ENCODE measurements at places on chromosomes 13 and 19.

- DNase-seq: no peak
Measured at GRCh38 chr19:5125797-5126497, 157.0 kb downstream of the KDM4B start.

DNA sequence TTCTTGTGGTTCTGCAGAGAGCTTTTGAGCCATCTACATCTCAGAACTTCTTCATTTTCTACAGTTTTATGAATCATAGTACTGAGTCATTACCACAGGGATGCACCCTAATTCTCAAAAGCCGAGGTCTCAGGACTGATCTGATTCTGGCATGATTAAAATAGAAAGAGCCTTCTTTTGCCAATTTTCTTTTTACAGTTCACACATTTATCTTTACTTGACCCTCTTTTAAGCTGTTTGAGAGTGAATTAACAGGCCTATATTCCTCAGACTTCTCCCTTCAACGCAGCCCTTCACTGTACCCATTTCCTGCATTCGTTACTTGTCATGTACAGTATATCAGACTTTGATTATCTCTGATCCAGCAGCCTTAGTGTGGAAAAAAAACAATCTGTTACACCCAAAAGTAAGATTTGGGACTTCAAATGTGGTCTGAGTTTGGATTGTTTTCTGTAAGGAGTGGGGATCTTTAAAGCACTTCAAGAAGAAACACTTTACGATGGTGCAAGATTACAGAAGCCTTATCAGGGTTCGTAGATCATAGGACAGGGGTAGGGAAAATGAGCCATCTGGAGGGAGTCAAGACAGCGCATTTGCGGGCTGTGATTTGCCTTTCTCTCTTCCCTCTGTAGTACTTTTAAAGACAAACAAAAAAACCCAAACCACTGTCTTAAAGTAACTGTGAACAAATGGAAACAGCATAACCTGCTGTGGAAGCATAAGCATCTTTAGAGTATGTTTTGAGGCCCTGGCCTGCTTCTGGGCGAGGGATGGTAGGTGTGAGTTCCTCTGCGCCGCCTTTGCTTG is 15.3 kb upstream of the GPR183 start:
- DNase-seq: no peak

GRCh38 chr13:34862311-34862710 is 79.8 kb upstream of the NBEA start:
- no peak for DNase-seq

GRCh38 chr13:34076319-34076718 is 258.4 kb downstream of the RFC3 start:
- no peak for DNase-seq

- no peak for DNase-seq
Measured at GRCh38 chr19:641702-642101, 2.0 kb downstream of the FGF22 start.

Measured in NCI-H69 (cell line).